ENCODE measurements at places on chromosomes 1 and 21. TPM values are rescaled to one million over a fixed set of nuclear protein-coding genes. Genes with fewer than 3 reads are reported as not detected.

ARHGEF16 gene
- total RNA-seq = 19.9 TPM

CC2D1B gene
- 14.3 TPM for total RNA-seq

GRCh38 chr1:33009561-33009960 is 27.1 kb downstream of the AK2 start:
- no peak for ATAC-seq

UTP25 gene
- total RNA-seq = 4.9 TPM

DNA sequence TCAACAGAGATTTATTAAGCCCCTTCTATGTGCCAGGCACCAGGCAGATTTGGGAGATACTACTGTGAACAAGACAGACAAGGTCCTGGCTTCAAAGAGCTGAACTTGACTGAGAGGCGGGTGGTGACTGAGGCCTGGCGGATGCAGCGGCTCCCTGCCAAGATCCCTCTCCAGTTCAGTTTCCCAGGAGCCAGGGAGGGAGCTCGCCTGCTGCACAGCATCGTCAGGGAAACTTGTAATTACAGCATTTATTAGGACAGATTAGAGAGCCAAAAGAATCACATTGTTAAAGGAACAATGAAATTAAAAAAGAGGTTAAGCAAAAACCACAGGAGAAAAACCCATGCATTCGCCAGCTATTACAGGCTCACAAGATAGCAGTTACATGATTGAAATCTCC is 55.3 kb downstream of the ETS2 start:
- ATAC-seq = no peak

- ATAC-seq = peak; percentile 33
Measured at GRCh38 chr1:91884459-91885212, 1.3 kb downstream of the TGFBR3 start.

GRCh38 chr1:42328047-42328625 is 6.9 kb downstream of the FOXJ3 start:
- no peak for ATAC-seq

TMEM82 gene
- total RNA-seq = not detected

GRCh38 chr1:183580281-183580682 is 10.0 kb downstream of the NCF2 start:
- no peak for ATAC-seq

GRCh38 chr1:43439781-43440180 is 13.9 kb downstream of the HYI start:
- no peak for ATAC-seq

DNA sequence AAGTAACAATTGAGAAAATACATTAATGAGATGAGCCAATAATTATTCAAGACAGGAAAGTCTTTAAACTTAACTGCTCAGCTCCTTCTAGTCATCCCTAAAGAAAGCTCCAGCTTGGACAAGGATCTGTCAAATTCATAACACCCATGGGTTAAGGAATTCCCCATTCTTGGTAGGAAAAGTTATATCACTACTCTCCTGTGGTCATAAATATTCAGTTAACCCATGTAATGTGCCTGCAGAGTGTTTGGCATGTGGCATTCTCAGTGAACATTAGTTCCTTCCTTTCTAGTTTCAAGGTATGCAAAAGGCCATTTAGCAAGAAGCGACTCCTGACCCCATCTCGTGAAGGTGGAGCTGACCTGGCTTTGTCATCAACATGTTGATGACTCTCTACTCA is 76.7 kb upstream of the VCAM1 start:
- ATAC-seq = no peak

GRCh38 chr1:234200566-234200965 is 172.7 kb upstream of the COA6 start:
- ATAC-seq = no peak

LHX8 gene
- not detected for total RNA-seq

DNA sequence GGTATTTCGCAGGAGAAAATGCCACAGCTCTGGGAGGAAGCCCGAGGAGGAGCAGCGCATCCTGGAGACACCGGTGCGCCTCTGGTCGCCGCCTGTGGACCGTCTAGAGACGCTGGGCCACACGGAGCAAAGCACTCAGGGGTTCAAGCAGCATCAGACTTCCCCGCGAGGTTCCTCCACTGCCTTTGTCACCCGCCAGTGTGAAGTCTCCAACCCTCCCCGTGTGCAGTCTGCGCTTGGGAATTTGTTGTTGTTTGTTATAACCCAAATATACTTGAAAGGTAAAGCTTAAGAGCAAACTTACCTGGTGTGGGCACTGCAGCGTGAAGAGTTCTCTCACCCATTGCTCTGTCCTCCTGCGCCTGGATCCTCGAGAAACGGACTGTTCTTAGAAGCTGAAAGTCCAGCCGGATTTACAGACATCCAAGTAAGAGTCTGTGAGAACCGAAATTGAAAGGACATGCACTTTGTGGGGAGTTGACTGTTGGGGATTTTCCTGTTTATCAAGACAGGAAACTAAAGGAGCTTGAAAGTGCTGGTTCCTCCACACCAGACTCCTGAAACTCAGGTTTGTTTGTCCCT is at the start of gene GBP4:
GBP4 (minus strand) TSS at position 452 of the 582 bp plus-strand sequence; CDS start at position 344, 108 bp downstream.
- ATAC-seq = peak; percentile 58

ZNF683 gene
- not detected for total RNA-seq

DNA sequence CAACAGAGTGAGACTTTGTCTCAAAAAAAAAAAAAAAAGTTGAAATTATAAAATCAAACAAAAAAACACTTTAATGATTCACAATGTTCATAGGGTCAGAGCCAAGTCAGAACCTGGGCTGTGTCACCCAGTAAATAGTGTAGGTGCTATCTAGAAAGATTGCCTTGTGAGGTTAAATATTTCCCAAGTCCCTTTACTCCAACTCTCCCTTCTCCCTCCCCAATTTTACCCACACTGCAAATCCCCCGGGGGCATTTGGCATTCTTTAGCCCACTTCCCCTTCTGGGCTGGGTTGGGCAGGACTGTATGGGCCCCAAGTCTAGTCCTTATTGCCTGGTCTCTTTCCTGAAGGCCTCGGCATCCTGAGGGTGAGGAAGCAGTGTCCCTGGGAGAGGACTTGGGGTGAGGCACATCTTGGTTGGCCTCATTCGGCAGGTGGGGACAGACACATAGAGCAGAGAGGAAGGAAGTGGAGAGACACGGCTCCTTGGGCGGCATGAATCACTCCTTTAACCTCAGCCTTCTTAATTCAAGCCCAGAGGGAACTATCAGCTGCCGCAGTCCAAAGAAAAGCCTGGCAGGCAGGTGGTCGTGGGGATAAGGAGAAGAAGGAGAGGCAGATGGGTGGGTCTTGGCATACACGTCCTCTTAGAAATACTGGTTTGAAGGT is 8.2 kb downstream of the ADORA1 start:
- peak; percentile 52 for ATAC-seq

GRCh38 chr1:236451796-236452373 is 57.8 kb downstream of the EDARADD start:
- ATAC-seq = no peak

CHIA gene
- not detected for total RNA-seq

- ATAC-seq = peak; percentile 54
Measured at GRCh38 chr1:4655674-4656532, 1.5 kb downstream of the AJAP1 start.

DNA sequence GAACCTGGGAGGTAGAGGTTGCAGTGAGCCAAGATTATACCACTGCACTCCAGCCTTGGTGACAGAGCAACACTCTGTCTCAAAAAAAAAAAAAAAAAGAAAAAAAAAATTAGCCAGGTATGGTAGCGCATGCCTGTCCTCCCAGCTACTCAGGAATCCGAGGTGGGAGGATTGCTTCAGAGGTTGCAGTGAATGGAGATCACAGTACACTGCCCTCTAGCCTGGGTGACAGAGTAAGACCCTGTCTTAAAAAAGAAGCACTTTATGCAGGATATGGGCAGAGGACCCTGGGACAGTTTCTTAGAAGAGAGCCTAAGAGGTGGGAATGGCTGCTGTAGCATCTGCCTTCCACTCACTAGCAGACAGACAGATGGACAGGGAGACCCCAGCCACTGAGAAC is 23.0 kb downstream of the IQGAP3 start:
- ATAC-seq = no peak

ABCG1 gene
- total RNA-seq = 4.2 TPM

DNA sequence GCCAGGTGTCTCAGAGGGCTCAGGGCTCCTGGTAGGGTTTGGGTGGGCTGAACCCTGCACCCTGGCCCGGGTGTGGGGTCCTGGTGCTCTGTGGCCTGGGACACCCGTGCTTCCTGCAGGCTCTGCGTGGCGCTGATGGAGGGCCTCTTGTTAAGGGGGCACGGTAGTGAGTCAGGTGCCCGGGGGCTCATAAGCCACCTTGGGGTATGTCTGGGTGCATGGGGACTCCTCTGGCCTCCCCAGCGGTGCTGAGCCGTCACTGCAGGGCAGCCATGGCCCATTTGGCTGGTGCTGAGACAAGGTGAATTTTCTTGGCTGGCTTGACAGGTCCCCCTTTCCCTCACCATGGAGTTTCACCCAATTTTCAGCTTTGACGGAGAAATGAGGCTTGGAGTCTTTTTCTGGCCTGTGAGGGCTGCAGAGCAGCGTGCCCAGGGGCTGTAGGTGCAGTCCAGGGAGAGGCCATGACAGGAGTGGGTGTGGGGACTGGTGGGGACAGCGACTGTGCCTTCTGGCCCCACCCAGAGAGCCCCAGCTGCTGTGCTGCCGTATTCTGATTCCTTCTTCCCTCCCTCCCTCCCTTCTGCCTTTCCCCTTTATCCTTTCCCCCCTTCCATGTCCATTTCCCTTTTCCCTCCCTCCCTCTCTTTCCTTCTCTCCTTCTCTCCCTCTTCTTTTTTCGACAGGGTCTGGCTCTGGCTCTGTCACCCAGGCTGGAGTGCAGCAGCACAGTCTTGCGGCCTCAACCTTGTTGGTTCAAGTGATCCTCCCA is 40.4 kb downstream of the SKI start:
- no peak for ATAC-seq

KRTAP26-1 gene
- not detected for total RNA-seq

DNA sequence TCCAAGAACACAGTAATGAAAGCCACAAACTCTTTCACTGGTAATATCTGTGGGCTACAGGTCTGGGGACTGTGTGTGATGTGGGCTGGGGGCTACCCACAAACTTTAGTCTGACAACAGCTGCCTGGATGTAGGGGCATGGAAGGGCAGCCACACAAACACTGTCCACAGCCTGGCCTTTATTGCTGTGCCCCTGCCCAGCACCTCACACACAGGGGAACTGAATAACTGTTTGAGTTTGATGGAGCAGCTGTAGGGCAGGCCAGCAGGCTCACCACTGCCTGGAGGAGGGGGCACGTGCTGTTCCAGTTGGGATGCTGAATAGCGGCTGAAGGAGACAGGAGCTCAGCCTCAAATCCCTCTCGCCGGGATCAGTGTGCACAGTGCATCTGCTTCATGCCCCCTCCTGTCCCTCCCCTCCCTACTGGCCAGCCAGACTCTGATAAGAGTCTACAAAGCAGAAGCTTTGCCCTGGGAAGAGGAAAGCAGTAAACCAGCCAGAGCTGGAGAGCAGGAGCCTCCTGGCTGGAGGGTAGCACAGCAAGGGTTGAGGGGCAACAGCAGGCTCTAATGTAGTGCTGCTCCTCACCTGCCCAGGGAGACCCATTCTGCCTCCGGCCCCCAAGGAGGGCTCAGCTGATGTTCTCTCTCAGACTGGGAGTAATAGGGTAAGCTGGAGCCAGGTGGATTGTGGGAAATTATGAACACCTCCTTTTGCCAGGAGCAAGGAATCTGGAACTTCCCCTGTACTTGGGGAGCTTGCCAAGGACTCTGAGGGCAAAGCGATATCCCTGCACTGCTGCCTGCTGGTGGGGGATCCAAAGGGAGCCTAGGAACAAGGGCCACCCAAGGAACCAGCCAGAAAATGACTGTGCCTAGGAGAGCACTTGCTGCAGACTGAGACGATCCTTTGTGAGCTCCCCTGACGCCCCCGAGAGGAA is 70.2 kb upstream of the GOLT1A start:
- ATAC-seq = no peak

GRCh38 chr1:5142389-5142788 is 488.0 kb downstream of the AJAP1 start:
- ATAC-seq = no peak

DNA sequence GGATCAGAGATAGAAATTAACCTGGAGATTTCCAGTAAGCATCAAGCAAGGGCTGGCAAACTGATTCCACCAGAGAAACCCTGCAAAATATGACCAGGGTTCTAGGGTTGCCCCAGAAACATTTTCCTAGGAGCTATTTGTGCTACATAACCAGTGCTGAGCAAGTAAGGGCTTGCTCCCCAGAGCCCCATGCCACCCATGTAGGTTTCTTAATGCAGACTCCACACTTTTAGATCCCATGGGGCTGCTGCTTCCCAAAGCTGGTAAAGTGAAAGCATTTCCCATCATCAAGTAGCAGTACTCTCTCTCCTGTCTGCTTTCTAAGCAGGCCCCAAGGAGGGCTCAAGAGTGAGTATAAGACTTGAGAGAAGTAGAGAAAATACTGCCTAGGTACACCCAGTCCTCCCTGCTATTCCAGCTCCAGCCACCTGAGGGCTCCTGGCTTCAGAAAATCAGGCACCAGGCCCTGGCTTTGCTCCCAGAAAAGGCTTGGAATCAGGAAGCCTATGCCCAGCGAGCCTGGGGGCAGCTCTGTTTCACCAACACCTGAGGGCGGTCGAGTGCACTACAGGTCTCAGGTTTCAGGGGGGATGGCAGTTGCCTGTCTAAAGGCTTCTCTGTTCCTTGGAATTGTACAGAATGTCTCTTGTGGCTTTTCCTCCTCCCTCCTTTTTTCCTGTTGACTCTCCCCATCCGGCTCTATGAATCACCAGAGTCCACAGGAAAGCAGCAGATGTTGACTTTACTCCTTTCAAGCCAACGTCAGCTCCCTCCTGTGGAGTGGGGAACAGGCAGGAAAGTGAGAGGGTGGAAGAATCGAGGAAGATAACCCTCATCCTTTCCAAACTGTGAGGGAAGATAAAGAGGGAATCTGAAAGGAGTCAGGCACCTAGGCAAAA is 6.2 kb upstream of the ANKRD35 start:
- peak; percentile 85 for ATAC-seq

DNA sequence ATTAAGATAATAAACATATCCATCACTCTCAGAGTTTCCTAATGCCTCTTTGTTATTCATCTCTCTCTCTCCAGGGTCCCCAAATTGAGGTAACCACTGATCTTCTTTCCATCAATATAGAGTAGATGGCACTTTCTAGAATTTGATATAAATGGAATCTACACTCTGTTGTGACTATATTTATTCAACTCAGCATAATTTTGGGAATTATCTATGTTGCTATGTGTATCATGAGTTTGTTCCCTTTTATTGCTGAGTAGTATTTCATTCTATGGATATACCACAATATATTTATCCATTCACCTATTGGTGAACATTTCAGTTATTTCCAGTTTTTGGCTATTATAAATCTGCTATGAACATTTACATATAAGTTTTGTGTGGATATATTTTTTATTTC is 230.7 kb downstream of the HLX start:
- ATAC-seq = no peak

DNA sequence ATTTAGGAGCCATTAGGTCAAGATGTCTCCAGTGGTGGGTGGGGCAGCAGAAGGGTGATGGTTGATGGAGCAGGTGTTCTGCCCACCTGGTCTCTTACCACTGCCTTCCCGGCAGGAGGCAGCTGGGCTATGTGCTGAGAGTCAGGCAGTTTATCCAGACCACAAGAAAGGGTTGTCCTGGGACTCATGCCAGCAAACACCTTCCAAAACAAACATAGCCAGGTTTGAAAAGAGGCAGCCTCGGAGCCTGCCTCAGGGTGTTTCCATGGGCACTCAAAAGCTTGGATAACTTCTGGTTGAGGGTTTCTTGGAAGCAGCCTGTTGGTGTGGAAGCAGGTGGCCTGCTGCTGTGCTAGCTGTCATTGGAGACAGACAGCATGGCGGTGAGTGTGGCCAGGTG is 187.2 kb downstream of the PCP4 start:
- ATAC-seq = no peak

All from esophagus mucosa (tissue), 1 donor.